ENCODE measurements at places on chromosomes 11 and 22. TPM values are rescaled to one million over a fixed set of nuclear protein-coding genes. Genes with fewer than 3 reads are reported as not detected.

Gene UBQLNL
- 0.11 TPM for total RNA-seq

Gene CBX6
- 60.3 TPM for total RNA-seq

Gene SHANK2
- total RNA-seq: 0.11 TPM

Gene RPL27A
- 462 TPM for total RNA-seq

Gene LRRC4C
- 0.43 TPM for total RNA-seq

Gene PLEKHB1
- total RNA-seq: 31.2 TPM

GRCh38 chr22:40033586-40034380, 39.0 kb downstream of the FAM83F start:
- DNase-seq: no peak

All from cardiac septum (tissue), 1 donor.